Activated gamma-delta T cell treated with Interleukin-2 at 50 U/mL for 16 hours (primary cell): ENCODE measurements at places on chromosomes 2 and 18.

- no peak for DNase-seq
These were observed 15.1 kb downstream of the CYS1 start for GRCh38 chr2:10064932-10065772.

DNA sequence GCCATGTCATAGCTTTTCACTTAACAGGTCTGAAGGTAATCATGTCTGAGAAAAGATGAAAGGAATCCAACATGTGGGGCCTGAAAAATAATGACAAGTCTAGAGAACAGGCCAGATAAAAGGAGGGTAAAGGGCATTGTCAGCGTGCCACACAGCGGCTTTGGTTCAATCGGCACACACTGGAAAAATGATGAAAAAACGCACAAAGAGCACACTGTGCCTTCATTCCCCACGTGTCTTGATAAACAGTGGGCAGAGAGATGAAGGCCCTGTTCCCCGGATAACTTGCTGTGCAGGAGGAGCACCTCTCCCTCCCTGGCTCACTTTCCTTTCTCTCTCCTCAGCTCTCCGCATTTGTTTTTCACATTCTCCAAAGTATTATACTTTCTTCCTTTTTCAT is 766.3 kb downstream of the TDRD15 start:
- no peak for DNase-seq

DNA sequence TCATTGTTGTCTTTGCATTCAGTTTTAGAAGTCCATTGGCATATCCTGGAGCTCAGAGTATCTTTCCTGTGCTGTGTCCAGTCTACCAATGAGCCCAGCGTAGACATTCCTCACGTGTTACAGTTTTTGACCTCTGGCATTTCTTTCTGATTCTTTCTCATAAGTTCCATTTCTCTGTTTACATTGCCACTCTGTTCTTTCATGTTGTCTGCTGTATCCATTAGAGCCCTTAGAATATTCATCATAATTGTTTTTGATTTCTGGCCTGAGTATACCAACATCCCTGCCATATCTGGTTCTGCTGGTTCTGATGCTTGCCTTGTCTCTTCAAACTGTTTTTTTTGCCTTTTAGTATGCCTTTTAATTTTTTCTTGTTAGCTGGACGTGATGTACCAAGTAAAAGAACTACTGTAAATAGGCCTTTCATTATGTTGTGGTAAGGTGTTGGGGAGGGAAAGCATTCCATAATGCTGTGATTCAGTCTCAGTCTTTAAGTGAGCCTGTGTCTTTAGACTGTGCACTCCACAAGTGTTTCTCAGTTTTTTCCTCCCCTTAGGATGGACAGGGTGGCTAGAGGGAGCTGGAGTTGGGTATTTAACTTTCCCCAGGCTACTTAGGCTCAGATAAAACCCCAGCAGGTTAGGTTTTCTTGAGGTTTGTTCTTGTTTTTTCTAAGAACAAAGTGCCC is 35.6 kb downstream of the CEP192 start:
- no peak for DNase-seq

- no peak for DNase-seq
These were observed 173.5 kb downstream of the UBE2E3 start for GRCh38 chr2:181153886-181154285.

DNA sequence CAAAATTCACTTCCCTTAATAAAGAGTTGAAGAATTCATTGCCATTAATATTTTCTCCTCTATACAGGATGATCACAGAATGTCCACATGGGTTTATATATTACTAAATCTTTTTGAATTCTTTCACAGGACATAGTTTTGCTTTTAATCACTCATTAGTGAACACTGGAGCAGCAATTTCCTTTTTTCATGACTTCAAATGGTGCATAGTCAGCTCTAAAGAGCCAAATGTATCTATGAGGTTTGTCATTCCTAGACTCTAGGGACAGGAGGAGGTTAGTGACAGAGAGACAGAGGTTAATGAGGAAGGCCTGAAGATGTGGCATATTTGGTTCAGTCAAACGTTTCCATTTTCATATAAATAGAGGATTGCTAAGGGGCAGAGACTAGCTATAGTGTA is 111.8 kb downstream of the FSHR start:
- DNase-seq = no peak
